Hematopoietic multipotent progenitor cell treated with erythropoietin and hydrocortisone succinate and interleukin-3 and kit ligand, for 15 days (in vitro differentiated cells): ENCODE measurements at places on chromosomes 7 and 10.
A peak's percentile ranks its signal among the peaks of the same experiment; 100 is the strongest.

- no peak for DNase-seq
Observed at GRCh38 chr10:88804083-88804812, 1.7 kb downstream of the LIPM start.

DNA sequence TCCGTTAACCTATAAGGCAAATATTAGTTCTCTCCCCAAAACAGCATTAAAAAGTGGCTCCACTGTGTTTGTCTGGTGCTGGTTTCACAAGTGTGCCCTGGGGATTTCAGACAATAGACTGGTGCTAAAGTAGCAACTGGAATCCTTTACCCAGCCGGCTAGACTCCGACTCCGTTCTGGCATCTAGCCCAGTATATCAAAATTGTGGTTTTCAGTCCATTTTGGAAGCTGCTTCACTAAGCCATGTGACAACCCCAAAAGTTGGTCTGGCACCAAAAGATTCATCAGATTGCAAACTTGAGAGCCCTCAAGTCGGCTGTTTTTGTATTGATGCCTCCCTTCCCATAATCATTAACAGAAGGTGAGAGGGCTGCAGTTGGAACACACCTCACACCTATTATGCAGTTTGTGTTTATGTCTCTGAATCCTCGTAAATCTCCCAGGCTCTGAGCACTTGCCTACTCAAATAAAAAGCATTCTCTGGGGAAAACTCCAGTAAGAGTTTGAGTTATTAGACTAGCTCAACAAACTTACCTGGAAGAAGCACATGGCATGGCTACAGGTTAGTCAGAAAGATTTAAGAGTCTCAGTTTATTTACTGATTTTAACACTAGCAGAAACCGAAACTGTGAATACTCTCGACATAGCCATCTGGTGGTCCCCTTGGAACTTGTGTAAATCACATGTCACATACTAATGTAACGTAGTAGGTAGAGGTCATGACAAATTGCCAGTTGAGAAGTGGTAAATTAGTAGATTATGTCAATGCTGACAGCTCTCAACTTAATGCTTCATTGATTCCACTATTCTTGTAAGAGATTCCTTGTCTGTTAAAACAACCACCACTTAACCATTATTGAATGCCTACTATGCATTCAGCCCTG is 14.8 kb upstream of the WNT16 start:
- no peak for DNase-seq

DNA sequence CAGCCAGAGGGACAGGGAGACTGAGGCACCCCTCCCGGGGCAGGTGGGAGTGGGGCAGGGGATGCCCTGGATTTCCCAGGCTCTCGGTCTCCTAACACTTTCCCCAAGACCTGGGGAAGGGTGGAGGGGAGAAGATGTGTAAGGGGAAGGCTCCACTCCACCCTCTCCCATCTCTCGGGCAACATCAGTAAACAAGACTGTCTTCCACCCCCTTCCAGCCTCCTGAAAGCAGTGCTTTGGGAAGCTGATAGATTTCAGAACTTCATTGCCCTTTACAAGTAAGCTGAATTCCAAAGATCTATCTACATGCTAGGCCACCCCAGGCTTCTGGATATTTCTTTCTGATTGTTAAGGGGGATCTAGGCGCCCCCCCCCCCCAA is 3.7 kb downstream of the FLNC start:
- DNase-seq, result no peak

GRCh38 chr10:121556918-121557573 is 41.2 kb downstream of the FGFR2 start:
- DNase-seq, result no peak

GRCh38 chr7:141354251-141354650 is 197.0 kb upstream of the AGK start:
- DNase-seq, result no peak

GRCh38 chr7:89042940-89043339 is 247.4 kb upstream of the TEX47 start:
- DNase-seq, result no peak

DNA sequence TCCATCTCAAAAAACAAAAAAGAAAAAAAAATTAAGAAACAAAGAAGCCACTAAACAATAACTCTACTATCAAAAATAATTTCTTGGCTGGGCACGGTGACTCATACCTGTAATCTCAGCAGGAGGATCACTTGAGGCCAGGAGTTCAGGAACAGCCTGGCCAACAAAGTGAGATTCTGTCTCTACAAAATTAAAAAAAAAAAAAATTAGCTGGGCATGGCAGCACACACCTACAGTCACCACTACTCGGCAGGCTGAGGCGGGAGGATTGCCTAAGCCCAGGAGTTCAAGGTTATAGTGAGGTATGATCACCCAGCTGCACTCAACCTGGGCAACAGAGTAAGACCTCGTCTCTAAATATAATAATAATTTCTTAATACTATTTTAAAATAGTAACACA is 69.0 kb downstream of the PARD3 start:
- DNase-seq, result no peak

GRCh38 chr10:44008270-44008916 is 359.7 kb upstream of the ZNF32 start:
- no peak for DNase-seq

DNA sequence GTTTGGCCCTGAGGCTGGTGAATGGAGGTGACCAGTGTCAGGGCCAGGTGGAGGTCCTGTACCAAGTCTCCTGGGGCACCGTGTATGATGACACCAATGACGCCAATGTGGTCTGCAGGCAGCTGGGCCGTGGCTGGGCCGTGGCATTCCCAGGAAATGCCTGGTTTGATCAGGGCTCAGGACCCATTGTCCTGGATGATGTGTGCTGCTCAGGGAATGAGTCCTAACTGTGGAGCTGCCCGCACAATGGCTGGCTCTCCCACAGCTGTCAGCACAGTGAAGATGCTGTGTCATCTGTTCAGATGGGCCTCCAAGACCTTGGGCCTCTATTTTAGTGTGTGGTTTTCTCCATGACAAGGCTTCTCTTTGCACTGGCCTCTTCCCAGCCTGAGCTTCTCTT is 64.0 kb downstream of the DMBT1 start:
- no peak for DNase-seq

DNA sequence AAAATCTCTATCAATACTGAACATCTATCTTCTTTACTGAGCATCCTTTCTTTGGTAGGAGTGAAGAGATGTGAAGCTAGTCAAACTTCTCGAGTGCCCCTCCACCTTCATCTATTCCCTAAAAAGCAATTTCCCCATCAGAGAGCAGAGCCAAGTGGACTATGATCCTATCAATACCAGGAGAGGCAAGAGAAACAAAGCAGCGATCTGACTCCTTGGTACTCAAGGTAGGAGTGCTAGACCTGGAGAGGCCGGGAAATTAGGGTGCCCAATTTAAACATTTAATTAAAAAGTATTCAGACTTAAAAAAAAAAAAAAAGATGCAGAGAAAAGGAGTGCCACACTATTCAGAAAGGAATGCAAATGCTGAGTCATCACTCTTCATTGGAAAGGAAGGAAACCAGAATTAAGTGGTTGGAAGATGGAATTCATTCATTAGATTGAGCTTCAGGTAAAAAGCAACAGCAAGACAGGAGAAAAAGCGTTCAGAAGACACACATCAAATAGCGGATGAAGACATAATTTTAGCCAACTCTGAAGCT is 1.6 kb downstream of the TIAL1 start:
- peak; percentile 47 for DNase-seq

GRCh38 chr7:106216517-106216922 is 68.3 kb downstream of the NAMPT start:
- no peak for DNase-seq

- DNase-seq, result no peak
Observed at GRCh38 chr7:27080844-27081436, 14.9 kb downstream of the HOXA1 start.

GRCh38 chr7:43648473-43649406 is 65.8 kb downstream of the STK17A start:
- DNase-seq, result no peak

GRCh38 chr10:6567884-6568283 is 12.2 kb downstream of the PRKCQ start:
- DNase-seq, result no peak

DNA sequence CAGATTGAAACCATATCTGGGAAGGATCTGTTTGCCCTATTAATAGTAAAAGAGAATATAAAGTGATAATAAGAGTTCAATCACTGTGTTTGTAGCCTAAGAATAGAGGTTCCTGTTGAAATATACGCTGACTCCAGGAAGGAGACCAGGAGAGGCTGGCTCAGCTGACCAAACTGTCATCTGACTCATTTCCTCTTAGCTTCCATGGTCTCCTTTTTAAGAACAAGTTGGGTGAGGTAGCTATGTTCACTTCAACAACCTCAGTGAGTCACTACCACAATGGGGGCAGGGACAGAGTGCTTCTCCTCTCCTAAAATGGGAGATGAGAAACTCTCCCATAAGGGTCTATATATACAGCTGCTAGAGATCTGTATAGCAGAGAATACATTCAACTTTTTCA is 543.3 kb downstream of the CALN1 start:
- DNase-seq, result no peak

DNA sequence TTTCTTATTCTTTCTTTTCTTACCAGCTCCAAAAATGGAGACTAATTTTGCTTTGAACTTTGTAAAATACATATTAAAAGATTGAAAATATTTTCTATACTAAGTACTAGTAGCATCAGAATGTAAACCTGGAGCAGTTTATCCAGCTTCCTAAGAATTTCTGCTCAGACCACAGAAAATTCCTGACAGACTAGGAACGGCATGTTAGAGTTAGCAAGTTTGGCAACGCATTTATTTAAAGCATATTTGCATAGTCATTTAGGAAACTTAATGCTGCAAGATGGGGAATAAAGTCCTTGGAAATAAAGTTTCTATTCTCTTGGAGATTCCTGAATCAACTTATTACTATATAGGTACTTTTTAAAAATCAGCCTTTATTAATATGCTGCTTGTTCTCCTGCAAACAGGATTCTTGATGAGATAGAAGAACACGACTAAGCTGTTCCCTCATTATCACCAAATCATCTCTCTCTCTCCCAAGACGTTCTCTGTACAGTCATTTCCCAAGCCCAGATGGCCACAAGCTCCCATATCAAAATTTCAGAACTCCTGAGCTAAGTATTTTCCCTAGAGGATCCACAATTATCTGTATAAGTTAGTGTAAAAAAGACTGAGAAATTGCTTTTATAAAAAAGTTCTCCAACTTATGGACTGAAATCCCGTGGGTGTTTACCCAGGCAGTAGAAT is 305.8 kb upstream of the NEBL start:
- no peak for DNase-seq

DNA sequence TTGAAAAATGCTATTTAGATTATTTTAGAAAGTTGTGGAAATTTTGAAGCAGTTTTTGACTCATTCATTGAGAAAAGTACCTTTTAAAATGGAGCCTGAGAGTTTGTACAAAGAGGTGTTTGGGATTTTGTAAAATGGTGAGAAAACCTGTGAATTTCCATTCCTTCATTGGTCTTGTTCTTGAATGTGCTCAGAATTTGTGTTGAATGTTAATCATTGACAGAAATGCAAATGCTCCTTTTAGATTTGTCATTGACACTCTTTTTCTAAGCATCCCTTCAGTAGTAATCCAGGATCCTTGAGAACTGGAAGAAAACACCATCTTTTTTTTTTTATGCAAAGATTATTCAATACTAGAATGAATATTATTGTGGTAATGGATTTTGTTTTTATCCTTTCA is 74.8 kb downstream of the LCOR start:
- DNase-seq, result no peak

DNA sequence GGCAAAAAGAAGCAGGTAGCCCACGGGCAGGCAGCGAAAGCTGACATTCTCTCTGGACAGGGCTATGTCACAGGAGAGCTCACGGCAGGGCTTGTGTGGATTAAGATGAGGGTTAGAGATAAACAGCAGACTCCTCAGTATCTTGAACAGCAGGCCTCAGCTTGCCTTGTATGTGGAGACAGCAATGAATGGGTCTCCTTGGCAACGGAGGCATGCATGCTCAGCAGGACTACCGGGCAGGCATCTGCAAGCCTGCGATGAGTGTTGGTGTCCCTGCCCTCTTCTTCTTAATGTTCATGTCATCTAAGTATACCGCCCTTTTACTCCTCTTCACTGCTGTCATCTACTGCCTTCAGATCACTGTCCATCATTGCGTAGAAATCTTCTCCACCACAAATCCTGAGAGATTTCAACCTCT is 81.9 kb upstream of the C1GALT1 start:
- DNase-seq, result peak; percentile 98

GRCh38 chr7:12898004-12898403 is 210.6 kb downstream of the ARL4A start:
- DNase-seq, result no peak

GRCh38 chr7:30908681-30909080 is 3.0 kb upstream of the AQP1 start:
- peak; percentile 49 for DNase-seq

GRCh38 chr10:35979116-35979515 is 337.0 kb upstream of the FZD8 start:
- DNase-seq, result no peak

DNA sequence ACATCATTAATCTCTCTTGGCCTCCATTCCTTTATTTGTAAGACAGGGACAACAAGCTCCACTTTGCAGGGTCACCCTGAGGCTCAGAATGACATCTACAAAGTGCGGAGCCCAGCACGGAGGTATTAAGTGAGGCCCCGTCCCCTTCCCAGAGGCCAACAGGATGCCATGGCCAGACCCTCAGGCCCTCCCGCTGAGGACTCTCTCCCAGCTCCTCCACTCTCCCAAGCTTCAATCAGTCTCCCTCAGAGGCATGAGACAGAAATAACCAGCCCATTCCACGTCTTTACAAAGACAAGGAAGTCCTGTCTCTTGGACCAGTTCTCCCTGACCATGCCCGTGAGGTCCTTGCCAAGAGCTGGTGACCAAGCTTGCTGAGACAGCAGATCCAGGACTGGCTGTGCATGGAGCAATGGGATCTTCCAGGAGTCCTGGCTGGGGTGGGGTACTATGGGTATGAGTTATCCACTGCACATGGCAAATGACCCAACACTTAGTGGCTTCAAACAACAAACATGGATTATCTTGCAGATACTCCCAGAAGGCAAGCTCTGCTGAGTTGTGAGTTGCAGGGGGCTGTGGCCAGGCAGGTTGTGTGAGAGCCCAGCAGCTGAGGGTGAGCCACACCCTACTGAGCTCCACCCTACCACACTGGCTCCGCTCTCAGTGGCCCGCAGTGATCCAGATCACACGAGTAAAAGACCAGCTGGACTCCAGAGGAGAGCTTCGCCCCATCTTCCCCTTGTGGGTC is 4.3 kb upstream of the PPIF start:
- DNase-seq, result peak; percentile 15

DNA sequence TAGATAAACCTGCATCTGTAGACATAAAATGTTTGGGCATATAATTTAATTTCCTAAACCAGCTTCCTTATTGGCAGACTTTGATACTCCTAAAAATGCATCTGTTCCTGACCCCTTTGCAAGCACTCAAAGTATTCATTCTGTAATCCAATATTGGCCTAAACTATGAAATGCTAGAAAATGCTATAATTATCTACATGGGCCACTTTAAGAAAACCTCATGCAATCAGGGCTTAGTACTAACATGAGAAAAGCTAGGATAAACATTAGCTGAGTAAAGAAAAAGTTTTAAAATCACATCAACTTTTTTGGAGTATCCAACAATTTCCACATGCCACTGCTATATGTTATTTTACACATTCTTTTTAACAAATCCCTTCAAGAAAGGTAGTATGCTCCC is 57.2 kb downstream of the PARD3 start:
- no peak for DNase-seq

GRCh38 chr10:71582019-71582418 is 137.6 kb downstream of the C10orf105 start:
- DNase-seq, result no peak

GRCh38 chr10:123019941-123020703 is 11.3 kb downstream of the ACADSB start:
- no peak for DNase-seq

GRCh38 chr7:24496036-24496435 is 77.2 kb upstream of the PALS2 start:
- no peak for DNase-seq
